ENCODE measurements at places on chromosomes 3 and 15.
A peak's percentile ranks its signal among the peaks of the same experiment; 100 is the strongest.

DNA sequence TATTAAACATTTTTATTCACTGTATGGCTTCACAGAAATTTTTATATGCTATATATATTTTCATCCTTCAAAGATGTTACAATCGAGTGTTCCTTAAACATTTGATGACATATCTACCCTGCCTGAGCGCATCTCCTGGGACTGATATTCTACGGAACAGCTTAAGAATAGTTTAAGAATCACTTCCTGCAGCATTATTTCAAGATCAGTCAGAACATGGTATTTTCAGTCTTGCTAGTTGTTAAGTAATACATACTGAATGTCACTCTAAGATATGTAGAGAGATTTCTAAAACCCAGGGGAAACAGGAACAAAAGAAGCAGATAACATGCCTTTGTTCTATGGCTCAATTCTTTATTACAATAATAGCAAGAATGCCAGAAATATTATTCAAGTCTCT is 8.7 kb downstream of the COL8A1 start:
- DNase-seq = no peak

DNA sequence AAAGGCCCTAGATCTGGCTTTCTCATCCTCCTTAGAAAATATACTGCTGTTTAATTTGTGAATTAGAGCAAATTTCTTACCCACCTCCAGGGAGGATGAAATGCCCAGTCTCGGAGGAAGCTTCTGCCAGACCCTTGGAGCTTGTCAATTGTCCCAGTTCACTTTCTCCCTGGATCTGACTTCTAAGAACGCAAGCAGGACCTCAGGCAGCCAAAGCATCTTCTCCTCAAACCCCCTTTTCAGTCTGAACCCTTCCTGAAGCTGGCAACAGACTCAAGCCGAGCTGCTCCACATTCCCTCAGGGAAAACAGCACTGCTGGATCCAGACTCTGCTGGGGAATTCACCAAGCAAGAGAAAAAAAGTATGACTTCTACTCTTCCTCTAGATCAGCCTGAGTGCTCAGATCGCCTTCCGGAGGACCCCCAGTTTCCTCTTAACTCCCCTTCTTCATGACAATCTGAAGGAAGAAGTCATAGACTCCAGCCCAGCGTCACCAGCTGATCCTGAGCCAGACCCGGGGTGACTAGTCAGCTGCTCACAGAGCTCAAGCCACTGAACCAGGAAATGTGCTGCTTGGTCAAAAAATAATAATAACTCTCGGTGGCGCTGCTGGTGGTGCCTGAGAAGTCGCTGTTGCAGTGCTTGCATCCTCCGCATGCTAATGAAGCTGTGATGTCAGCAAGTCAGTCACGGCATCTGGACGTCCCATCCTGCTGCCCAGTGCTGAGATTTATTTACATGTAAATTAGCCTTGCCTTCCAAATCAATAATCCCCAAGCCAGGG is at the start of gene PRICKLE2:
PRICKLE2 (minus strand) TSS at position 641 of the 785 bp plus-strand sequence. CDS start 26,539 bp downstream, outside the sequence.
- peak; percentile 92 for DNase-seq

- no peak for DNase-seq
Measured at GRCh38 chr3:68306571-68306970, 625.8 kb downstream of the TAFA4 start.

- peak; percentile 52 for DNase-seq
Measured at GRCh38 chr3:196712514-196713413, 587 bp downstream of the PIGX start.

DNA sequence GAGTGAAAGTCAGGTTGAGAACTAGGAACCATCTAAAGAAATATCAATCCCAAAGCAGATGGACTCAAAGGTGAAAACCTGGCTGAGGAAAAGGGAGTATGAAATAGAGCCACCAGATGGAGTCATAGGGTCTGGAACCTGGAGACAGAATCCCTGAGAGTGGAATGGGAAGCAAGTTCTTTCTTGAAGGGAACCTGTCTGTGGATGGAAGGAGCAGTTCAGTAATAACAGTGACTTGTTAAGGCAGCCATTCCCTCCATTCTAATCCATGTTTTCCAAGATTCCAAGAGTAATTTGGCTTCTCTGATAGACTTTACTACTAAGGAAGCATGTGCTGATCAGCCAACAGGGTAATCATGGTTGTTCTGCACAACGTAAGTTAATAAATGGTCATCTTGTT is 22.5 kb upstream of the AQP9 start:
- DNase-seq = peak; percentile 8

GRCh38 chr3:155556531-155556930 is 188.3 kb downstream of the PLCH1 start:
- no peak for DNase-seq

GRCh38 chr3:170056710-170057454 is 19.1 kb downstream of the GPR160 start:
- DNase-seq = no peak

DNA sequence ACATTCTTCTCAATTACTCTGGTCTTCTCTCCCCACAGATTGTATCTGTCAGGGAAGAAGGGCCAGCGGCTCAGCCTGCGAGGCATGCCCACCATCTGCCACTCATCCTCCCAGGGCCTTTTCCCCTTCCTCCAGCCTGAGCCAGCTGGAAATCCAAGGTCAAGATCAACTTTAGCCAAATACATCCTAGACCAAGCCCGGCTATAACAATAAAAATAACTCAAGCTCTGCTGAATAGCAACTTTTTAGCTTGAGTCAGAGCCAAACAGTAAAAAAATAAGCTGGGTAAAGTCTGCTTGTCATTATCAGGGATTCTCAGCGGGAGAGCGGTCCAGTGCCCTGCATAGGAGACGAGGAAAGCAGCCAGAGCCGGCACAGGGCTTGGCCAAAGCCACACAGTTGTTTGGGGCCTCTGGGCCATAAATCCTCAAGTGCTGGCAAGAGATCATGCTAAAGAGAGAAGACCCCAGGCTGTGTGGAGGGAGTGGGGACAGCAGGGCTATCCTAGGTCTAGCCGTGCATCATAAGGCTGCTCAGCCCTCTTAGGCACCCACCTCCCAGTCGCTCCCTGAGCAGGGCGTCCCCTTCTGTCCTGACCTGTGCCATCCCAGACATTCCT is 76.2 kb upstream of the HERC1 start:
- DNase-seq = peak; percentile 53

- no peak for DNase-seq
Measured at GRCh38 chr3:152452318-152452717, 183.6 kb downstream of the MBNL1 start.

Measured in LHCN-M2 (cell line).